Head of caudate nucleus (tissue), 42 donors: ENCODE measurements at places on chromosomes 3 and 15.

DNA sequence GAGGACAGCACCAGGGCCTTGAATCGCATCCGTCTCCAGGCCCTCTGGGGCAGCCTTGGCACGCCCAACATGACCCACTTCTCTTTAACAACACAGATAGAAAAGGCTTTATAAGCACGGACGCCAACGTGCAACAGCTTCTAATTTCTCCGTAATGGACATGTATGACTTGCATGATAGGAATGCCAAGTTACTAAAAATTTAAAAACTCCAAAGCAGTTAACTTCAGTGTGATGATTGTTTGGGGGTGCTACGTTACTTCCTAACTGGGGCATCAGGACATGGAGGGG, 30.9 kb upstream of the SNRPA1 start:
- DNase-seq, result no peak

GRCh38 chr3:165347526-165347925, 151.3 kb upstream of the SLITRK3 start:
- DNase-seq, result no peak

GRCh38 chr3:100825574-100825973, 116.3 kb downstream of the TFG start:
- no peak for DNase-seq

- no peak for DNase-seq
Observed at GRCh38 chr3:143002727-143003126, 1.4 kb downstream of the U2SURP start.

DNA sequence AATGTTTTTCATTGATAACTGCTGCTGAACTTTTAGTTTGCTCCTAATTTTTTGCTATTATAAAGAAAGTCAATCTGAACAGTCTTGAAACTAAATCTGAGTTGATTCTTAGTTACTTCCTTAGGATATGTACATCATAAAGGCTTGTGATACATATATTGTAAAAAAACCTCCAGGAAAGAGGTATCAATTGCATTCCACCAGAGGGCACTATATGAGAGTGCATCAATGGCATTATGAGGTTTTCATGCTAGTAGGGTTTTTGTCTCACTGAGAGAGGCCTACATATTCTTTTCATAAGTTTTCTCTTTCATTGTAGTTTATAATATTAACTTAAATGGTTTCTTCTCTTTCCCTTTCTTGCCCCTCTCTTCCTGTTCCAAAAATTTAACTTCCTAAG, 46.9 kb downstream of the PIK3R4 start:
- no peak for DNase-seq

- DNase-seq, result no peak
Observed at GRCh38 chr3:153291059-153291685, 129.1 kb downstream of the RAP2B start.

DNA sequence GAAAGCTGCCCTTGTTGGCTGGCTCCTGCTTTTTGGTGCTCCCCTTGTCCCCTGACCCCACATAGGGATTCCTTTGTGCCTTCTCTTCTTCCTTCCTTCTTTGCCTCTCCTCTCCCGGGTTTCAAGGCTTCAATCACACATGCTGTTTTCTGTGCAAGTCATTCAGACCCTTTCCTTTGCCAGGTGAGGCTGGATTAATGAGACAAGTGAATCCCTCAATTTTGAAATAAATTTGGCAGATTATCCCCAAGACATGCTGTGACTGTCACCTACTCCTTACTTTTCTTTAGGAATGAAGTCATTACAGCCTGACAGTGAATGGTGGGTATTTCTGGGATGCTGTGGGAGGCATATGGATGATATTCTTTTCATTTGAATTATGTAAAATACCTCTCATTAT, 259.0 kb upstream of the RGMA start:
- no peak for DNase-seq

GRCh38 chr3:52120556-52121463, 33.4 kb downstream of the POC1A start:
- DNase-seq, result no peak

- peak; percentile 16 for DNase-seq
Observed at GRCh38 chr3:160163229-160163878, 61.9 kb upstream of the C3orf80 start.

GRCh38 chr3:148790370-148790769, 37.2 kb upstream of the CPB1 start:
- no peak for DNase-seq

DNA sequence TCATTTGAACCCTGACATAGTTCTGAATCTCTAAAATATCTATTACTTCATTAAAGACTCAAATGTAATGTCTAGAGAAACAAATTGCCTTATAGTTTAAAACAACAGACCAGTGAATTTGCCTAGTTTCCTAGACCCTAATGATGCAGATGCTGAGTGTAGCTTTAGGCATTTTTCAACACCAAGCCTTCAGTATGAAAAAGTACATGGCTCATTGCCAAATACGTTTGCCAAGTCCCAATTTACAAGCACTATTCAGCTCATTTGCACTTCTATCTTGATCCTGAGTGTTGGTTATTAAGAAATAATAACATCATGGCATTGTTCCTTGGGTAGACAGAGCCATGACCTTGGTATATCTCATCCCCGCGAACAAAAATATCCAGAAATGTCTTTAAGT, 46.8 kb downstream of the EOMES start:
- DNase-seq, result no peak

GRCh38 chr3:73292220-73292619, 230.8 kb downstream of the EBLN2 start:
- DNase-seq, result no peak

DNA sequence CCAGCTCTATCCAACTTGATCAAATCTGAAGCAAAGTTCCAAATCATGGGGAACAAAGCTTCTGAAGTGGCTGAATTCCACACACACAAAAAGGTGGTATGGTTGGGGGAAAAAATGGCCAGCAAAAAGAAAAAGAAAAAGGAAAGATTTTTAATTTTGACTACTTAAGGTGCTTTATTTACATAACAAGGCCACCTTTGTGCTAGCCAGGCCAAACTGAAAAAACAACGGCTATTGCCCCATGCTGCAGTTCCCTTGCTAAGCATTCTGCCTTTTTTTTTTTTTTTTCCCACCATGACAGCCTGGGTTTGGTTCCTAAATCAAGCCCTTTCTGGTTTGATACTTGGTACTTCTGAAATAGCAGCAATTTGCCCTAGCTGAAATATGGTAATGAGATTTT, 66.5 kb upstream of the DAZL start:
- DNase-seq, result no peak

DNA sequence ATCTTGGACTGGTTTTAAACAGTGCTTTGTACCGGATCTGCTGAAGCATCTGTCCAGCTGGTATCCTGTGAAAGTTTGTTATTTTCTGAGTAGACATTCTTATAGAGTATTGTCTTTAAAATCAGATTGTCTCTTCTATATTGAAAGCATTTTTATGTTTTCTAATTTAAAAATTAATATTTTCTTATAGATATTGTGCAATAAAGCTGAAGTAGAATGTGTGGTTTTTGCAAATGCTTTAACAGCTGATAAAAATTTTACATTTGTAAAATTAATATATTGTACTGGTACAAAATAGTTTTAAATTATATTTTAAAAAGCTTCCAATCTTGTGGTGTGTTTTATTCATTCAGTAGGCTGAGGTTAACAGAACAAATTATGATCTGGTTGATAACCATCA, 31.9 kb downstream of the SGO1 start:
- DNase-seq, result no peak

- DNase-seq, result no peak
Observed at GRCh38 chr3:6088433-6088832, 772.5 kb upstream of the GRM7 start.

DNA sequence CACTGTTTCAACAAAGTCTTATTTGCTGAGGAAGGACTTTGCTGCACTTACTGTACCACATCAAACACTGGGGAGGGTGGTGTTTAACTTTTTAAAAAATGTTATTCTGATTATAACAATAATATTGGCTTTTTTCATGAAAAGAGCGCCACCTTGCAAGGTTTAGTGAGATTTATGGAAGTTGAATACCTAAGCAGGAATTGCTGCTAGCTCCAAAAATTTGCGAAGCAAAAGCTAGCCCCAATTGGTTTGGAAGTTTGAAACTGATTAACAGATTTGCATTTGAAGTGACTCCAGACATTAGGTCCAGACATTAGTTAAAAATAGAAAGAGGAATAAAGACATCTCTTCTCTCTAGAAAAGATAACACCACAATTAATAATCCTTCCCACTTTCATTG, 6.7 kb downstream of the ZIC1 start:
- no peak for DNase-seq

GRCh38 chr15:98651581-98652220, 3.4 kb downstream of the IGF1R start:
- DNase-seq, result no peak

- no peak for DNase-seq
Observed at GRCh38 chr15:74275957-74276356, 39.8 kb downstream of the CCDC33 start.

- DNase-seq, result no peak
Observed at GRCh38 chr3:137325170-137325569, 367.4 kb downstream of the IL20RB start.

DNA sequence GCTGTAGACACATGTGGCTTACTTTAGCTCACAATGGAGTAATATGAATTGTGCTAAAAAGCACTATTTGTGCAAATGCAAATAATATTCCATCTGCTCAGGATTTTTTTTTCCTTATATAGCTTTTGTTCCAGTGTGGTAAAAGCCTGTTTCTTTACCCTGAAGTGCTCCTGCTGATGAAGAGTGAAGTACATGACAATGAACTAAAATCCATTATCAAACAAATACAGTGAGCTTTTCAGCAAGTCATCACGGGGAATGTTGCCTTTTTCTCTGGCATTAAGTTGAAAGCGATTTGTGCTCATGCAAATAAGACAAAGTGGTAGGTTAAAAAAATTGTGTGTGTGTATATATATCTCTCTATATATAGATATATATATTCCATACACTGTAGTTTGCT, 28.6 kb upstream of the CCDC39 start:
- no peak for DNase-seq

DNA sequence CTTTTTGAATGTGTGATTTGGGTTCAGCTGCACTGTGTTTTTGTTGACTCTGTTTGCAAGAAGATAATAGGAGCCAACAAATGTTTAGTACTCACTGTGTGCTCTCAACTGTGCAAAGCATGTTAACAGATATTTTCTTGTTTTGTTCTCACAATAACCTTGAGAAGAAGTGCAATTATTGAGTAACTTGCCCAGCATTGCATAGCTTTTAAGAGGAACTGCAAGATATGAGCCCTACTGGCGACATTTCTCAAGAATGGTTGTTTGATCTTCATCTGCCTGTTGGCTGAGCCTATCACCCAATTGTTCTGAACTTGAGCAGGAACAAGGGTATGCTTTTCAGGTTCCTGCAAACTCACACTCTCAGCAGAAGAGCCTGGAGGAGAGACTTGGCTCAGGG, 43.4 kb upstream of the AGBL1 start:
- no peak for DNase-seq

- DNase-seq, result no peak
Observed at GRCh38 chr3:28316226-28316625, 32.3 kb upstream of the ZCWPW2 start.

- DNase-seq, result no peak
Observed at GRCh38 chr15:27583651-27584050, 515.5 kb downstream of the OCA2 start.

- no peak for DNase-seq
Observed at GRCh38 chr3:153370680-153371079, 208.7 kb downstream of the RAP2B start.

DNA sequence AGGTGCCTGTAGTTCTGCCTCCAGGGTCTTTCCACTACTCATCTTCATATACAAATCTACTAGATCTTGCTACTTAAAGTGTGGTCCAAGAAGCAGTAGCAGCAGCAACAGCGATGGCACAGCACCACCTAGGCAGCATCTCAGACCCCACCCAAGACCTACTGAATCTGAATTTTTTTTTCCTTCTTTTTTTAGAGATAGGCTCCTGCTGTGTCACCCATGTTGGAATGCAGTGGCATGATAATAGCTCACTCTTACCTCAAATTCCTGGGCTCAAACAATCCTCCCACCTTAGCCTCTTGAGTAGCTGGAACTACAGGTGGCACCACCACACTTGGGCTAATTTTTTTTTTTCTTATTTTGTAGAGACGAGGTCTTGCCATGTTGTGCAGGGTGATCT, 346.7 kb upstream of the TGFBR2 start:
- no peak for DNase-seq

GRCh38 chr3:126570103-126570541, 11.4 kb upstream of the C3orf22 start:
- DNase-seq, result no peak

GRCh38 chr15:54462511-54462913, 484.3 kb downstream of the UNC13C start:
- DNase-seq, result no peak

GRCh38 chr3:186259612-186260383, 102.2 kb downstream of the DGKG start:
- DNase-seq, result peak; percentile 70

DNA sequence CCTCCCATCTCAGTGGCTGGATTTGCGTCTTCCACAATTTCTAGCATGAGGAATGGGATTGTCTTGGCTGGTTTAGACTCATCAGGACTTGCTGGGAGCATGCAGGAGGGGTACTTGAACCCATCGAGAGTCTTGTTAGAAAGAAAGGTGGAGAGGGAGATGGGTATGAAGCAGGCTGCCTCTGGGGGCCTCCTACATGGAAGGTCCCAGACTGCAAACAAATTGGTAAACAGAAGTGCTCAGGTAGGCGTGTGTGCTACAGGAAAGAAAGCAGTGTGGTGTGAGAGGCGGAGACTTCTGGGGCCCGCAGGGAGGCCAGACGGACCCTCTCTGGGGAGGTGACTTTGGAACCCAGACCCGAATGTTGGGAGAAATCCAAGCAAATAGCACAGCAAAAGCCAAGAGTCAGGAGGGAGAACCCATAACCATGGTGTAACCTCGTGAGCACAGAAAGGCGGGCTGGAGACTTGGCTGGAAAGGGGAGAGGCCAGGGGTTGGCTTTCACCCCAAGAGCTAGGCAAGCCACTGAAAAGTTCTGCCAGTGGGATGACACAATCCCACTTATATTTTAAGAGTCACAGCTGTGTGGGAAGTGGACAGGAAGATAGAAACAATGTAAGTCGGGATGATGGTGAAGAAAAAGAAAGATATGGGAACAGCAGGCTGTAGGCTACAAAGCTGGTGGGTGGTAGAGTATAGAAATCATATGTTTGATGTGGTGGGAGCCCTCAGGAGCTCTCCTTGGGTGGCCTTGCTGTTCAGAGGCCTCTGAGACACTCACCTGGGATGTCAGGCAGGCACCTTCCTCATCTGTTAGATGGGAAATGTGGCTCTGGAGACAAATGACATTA, 130.1 kb upstream of the PRR20G start:
- no peak for DNase-seq

DNA sequence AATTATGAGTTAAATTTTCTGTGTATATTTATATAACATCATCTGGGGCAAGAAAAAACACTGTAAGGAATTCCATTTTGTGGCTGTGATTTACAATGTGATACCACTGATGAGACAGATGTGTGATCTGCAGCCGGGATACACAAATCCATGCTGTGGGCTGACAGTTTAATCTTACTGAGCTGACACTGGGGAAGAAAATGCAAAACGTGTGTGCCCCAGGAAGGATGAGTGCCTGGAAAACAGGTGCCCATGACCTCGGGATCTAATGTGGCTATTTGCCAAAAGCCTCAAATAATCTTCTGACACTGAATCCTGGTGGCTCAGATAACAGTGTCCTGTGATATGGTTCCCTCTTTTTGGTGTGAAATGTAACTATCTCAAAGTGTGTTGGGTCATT, 10.5 kb downstream of the MYRIP start:
- no peak for DNase-seq

GRCh38 chr3:132593241-132593946, 3.7 kb upstream of the ACKR4 start:
- DNase-seq, result no peak

- no peak for DNase-seq
Observed at GRCh38 chr3:152745646-152746045, 89.3 kb upstream of the P2RY1 start.
